Stimulated activated CD8-positive, alpha-beta memory T cell treated with anti-CD3 and anti-CD28 coated beads, Interleukin-2, amount 100 ng/mL, for 1 hour (primary cell): ENCODE measurements at places on chromosomes 4 and X.

- no peak for DNase-seq
These were observed 580.8 kb upstream of the MAGEB2 start for GRCh38 chrX:29634516-29634915.

DNA sequence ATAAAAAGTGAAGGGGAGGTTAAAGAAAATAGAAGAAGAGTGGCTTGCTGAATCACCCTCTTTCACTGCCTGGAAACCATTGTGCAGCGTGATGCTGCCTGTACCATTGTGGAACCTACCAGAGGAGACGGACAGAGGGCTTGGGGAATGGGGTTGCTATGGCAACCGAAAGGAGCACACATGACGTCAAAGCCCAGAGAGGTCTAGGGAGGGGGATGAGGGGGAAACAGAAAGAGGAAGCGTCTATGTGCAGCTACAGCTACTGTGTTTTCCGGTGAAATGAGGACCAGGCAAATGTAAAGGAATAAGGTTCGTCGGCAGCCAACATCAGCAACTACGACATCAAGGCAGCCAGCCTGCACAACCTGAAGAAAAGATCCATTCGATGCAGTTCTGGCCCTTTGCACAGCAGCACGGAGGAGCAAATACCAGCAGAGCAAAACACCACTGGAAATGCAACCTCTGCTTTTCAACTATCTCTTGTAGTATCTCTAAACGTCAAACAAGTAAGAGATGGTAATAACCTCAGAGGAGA lies at the start of gene MAPK10:
TSS of gene MAPK10 (minus strand) at position 110 of the 535 bp plus-strand sequence.
- no peak for DNase-seq

DNA sequence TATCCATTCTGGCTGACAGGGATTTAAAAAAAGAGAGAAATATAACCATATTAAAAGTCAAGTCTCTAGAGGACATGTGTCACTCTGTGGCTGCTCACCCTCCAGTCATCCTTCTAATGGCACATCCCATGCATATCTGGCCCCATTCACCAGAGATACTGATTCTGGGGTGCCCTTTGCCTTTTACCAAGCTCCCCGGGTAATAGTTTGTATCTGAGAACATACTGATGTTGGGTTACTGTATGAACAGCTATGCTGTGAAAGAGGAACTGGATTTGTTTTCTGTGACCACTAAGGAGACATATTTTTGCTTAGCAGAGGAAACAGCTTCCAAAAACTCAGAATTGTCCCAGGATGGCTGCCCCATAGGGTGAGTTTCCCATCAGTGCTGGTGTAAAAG lies 56.0 kb downstream of the SAT1 start:
- DNase-seq: no peak

DNA sequence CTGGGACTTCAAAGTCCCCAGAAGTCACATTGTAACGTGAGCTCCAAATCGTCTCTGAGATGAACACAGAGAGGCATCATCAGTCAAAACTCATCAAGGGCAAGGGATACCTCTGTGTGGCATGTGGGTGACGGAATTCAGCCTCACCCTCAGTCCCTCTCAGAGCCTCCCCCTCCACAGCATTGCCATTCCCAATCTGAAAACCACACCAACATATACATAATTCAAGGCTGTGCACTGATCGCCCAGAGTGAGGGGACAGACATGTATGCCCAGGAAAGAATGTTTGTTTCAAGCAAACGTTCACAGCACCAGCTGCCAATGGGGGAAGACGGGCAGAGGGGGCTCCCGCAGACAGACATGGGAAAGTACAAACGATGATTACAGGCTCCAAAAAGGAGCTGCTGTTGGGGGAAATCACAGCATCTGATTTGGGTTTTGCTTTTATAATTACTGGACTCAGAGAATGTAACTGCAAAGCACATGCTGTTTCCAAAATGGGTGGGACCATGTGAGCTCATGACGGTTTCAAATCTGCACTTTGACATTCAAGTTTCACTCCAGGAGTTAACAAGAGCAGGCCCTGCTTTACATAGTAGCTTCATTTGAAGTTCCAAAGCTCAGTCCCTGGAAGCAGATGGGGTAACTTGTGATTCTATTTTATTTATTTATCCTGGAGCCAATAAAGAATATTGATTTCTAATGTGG lies 88.3 kb downstream of the CLCN4 start:
- DNase-seq: no peak

GRCh38 chr4:8582941-8583654 lies 2.9 kb downstream of the GPR78 start:
- DNase-seq: no peak

- no peak for DNase-seq
These were observed 33.7 kb upstream of the USP51 start for GRCh38 chrX:55523356-55523755.

DNA sequence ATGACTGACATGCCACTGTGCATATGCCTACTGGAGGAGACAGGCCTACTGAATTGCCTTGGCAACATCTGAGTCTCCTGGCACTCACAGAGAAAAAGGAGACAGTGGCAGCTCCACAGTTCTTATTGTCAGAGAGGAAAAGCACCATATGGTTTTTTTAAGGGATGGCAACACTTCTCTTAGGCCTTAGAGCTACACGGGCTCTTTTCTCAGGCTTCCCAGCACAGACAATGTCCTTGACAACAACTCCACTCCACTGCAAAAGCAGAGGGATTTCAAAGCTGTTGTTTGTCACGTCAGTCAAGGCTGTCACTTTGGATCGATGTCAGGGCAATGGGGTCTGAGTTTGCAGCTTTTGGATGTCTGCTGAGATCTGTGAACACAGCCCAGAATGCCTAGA lies 4.7 kb upstream of the CLCN4 start:
- DNase-seq: no peak

GRCh38 chr4:185689407-185689806 lies 122.6 kb downstream of the SORBS2 start:
- no peak for DNase-seq

DNA sequence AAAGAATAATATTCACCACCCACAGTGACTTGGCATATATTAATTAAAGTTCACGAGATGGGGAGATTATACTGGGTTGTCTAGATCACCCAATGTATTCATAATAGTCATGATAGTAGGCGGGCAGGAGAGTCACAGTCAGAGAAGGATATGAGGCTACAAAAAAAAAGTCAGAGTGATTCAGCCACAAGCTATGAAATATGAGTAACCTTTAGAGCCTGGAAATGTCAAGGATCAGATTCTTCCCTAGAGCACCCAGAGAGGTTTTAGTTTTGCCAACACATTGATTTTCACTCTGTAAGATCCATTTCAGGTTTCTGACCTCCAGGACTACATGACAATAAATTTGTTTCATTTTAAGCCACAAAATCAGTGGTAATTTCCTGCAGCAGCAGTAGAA lies 501.9 kb downstream of the GABRG1 start:
- DNase-seq: no peak

DNA sequence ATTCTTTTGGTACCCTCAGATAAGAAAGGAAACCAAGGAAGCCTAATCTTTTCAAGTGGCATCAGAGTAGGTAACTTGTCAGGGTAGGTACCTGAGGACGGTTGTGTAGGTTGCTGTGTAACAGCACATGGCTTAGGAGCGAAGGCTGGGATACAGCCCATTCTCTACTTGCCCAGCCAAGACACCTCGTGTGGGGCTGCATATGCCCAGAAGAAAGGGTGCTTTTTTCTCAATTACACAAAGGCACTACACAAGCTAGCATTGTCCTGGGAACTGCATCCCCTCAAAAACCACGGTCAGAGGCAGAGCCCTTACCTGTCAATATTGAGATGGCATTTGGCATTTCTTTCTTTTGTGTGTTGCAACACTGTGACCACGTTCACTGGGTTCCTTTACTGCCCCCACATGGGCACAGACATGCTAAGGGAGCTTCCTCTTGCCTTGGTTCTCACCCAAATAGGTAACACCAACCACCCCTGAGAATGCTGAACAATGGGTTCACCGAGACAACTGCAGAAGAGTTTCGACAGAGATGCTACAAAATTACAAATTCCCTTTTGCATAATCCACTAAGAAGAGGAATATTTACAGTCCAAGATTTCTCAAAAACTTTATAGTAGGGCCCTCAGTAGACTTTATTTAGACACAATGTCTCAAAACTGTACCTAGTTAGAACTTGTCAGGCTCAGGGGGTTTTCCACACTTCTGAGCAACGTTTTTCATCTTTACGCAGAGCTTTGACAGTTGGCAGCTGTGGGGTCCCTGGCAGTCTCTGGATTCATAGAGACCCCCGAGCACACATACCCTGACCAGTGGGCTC lies 35.8 kb upstream of the TNIP3 start:
- DNase-seq: no peak

GRCh38 chr4:169492436-169493163 lies 119.8 kb downstream of the NEK1 start:
- no peak for DNase-seq

- no peak for DNase-seq
These were observed 36.7 kb downstream of the FGFRL1 start for GRCh38 chr4:1047976-1048772.

- DNase-seq: no peak
These were observed 52.1 kb upstream of the PCDH10 start for GRCh38 chr4:133096972-133097371.

DNA sequence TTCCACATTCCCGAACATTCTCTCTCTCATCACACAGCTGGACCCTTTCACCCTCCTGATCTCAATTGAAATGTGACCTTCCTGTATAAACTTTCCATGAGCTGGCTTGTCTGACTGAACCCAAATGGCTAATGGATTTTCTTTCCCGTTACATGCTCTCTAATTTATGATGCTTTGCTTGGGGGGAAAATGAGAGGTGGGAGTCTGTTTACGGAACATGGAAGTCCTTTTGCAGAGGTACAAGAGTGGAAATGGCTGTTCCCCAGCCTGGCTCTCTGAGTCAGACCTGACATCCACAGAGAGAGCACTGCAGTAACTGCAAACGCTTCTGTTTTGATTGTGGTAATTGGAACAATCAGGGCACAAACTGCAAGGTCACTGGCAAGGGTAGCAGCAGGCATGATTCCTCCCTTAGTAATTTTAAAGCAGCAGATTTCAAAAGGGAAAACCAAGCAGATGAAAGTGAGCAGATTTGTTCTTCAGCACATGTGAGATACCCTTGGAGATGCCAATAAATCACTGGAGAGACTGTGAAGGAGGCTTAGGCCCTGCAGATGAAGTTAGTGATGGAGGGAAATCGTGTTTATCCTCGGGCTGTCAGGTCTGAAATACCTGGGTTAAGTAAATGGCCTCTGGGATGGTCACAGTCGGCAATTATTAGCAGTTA lies 83.9 kb downstream of the SNCA start:
- no peak for DNase-seq

DNA sequence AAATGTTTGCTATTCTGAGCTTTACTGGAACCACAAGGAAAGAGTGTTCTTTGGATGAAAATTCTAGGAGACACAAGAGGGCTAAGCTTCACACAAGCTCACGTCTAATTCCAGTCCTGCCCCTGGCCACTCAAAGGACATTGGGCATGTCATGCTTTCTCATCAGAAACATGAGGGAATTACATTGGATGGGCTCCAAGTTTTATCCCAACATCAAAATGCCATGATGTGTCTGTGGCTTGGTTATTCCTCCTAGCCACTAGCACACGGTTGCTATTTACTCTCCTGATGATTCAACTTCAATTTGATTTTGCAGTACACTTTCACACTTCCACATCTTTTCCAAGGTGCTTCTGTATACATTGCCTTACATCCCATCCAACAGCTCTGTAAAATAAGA lies 149.6 kb upstream of the FAM9B start:
- DNase-seq: no peak

DNA sequence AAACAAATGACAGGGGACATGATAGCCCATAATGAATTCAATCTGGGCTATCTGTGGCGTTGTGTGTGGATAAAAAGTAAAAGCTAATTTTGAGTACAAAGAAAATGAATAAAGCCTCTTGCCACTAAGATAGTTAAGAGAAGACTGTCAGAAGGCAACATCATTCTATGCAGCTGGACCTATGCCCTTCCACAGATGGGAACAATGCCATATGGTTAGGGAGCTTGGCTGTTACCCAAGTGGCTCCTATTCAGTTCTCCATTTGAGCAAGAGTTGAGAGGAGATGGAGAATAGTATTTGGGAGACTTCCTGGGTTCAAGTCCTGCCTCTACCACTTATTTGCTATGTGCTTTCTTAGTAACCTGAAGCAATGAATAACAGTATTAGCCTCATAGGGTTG lies 107.7 kb downstream of the ANXA3 start:
- DNase-seq: no peak

- DNase-seq: no peak
These were observed 1.7 kb upstream of the MTNR1A start for GRCh38 chr4:186557061-186557460.

- DNase-seq: no peak
These were observed 17.6 kb downstream of the TKTL1 start for GRCh38 chrX:154313147-154313546.

GRCh38 chr4:67616478-67616877 lies 58.0 kb downstream of the STAP1 start:
- DNase-seq: no peak

DNA sequence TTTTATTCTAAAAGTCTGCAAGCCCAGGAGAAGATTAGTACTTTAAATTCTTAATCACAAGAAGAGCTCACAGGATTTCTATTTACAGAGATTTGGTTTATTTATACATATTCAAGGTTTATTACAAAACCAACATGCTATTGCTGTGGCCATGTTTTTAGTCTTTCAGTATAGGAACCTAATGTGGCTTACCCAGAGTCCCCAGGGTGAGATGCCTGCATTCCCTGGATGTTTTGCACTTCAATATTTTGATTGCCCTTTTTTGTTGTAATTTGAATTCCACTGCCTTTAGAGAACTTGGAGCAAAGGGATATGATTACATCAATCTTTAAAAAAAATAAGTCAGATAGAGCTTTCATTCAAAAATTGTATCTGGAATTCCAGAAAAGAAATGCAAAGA lies 146.0 kb upstream of the FRMPD4 start:
- DNase-seq: no peak

DNA sequence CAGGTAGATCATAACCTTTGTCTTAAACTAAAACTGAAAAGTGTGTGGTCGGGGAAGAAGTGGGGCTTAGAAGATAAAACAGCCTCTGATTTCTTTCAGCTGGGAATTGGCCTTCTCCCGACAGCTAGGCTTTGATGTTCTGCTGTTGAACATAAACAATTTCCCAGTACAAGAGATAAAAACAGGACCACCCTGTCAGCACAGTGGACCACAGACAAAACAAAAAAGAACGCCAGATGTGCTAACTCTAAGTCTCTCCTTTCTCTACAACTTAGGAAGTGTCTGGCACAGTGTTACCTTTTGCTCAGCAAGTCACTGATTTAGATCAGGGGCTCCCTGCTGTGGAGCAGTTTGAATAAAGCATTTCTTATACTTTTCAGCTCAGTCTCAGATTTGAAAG lies 87.5 kb upstream of the UXT start:
- no peak for DNase-seq

DNA sequence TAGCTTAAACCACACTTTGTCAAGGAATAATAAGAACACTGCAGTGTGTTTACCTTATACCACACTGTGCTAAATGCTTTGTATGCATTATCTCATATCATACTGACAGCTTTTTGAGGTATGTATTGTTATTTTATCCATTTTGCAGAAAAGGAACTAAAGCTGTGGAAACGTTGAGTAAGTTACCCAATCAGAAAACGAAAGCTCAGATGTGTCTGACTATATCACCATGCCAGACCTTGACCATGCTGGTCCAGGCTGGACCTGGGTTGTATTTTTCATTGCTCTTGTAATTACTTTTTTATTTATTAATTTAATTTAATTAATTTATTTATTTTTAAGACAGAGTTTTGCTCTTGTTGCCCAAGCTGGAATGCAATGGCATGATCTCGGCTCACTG lies 2.1 kb downstream of the HSD17B11 start:
- DNase-seq: no peak
